H9 (cell line): ENCODE measurements at places on chromosomes 4 and X.

DNA sequence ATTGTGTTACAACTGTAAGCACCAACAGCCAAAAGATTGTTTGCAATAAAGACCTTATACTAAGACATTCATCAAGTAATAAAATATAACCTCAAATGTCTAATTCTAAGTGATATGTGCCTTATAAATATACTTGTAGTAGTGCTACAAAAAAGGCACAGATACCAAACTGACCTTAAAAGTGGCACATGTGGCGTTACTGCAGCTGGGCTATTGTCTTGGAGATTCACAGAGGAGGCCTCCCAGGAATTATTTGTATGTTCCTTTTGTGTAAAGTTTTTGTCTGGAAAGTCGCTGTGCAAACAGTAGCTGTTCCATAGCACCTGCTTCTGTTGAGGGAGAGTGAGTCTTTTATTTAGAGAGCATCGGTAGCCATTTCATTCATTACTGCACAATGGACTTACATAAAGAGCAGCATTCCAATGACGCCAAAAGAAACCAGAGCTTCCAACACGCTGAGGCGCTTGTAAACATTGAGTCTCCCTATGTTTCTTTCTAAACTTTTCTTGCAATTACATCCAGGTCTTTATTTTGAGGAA, 143.7 kb downstream of the RPA4 start:
- no peaks in the 10 kb centered on the region; the same call in 1 of the 2 replicates for H3K4me1 ChIP-seq
- DNase-seq: peak; percentile 35
- peaks cover 2% of the 10 kb centered on the region; the same call in 1 of the 2 replicates for H3K36me3 ChIP-seq

- H3K36me3 ChIP-seq: no peaks in the 10 kb centered on the region
- no peak overlapping the region for H3K27ac ChIP-seq
- no peak for DNase-seq
- H3K4me1 ChIP-seq: no peaks in the 10 kb centered on the region
- H3K27me3 ChIP-seq: no peaks in the 10 kb centered on the region
These were observed 1634.3 kb upstream of the ADGRL3 start for GRCh38 chr4:59565836-59566235.

- H3K4me3 ChIP-seq: no peak overlapping the region
- H3K27ac ChIP-seq: no peak overlapping the region
- no peaks in the 10 kb centered on the region for H3K4me1 ChIP-seq
- no peaks in the 10 kb centered on the region for H3K27me3 ChIP-seq
- no peaks in the 10 kb centered on the region for H3K36me3 ChIP-seq
- DNase-seq: no peak
These were observed 60.2 kb downstream of the KCNIP4 start for GRCh38 chr4:21888195-21888976.

GRCh38 chr4:101651778-101652177, 138.8 kb upstream of the BANK1 start:
- no peaks in the 10 kb centered on the region for H3K36me3 ChIP-seq
- no peak overlapping the region for H3K4me3 ChIP-seq
- no peaks in the 10 kb centered on the region; the same call in 1 of the 2 replicates for H3K4me1 ChIP-seq
- DNase-seq: no peak
- no peak overlapping the region for H3K27ac ChIP-seq

DNA sequence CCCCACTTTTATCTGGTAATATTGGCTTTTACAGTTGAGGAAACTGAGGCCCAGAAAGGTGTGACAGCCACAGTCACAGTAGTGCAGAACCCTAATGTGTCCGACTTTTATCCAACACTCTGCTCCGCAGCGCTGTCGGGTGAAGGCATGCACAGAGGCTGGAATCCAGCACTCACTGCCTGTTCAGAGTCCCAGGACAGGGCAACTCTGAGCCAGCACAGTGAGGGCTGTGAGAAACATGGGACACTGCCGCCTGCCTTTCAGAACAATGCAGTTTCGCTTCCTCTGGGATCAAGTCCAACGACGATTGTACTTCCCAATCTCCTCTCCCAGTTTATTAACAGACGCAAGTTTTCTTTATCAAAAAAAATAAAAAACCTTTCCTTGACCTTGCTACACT, 41.9 kb upstream of the PDGFRA start:
- H3K27ac ChIP-seq: no peak overlapping the region
- no peaks in the 10 kb centered on the region for H3K36me3 ChIP-seq
- no peaks in the 10 kb centered on the region for H3K27me3 ChIP-seq
- H3K4me1 ChIP-seq: no peaks in the 10 kb centered on the region
- no peak overlapping the region for H3K4me3 ChIP-seq

GRCh38 chr4:76872556-76872955, 25.4 kb downstream of the SOWAHB start:
- no peak for DNase-seq
- no peak overlapping the region for H3K4me3 ChIP-seq
- no peaks in the 10 kb centered on the region for H3K27me3 ChIP-seq
- H3K27ac ChIP-seq: no peak overlapping the region
- no peaks in the 10 kb centered on the region for H3K36me3 ChIP-seq
- no peaks in the 10 kb centered on the region; the same call in 1 of the 2 replicates for H3K4me1 ChIP-seq

GRCh38 chrX:154731184-154731583, 19.7 kb downstream of the GAB3 start:
- H3K4me1 ChIP-seq: peaks cover 2% of the 10 kb centered on the region; the same call in 1 of the 2 replicates
- DNase-seq: no peak
- H3K27ac ChIP-seq: no peak overlapping the region
- no peaks in the 10 kb centered on the region for H3K27me3 ChIP-seq
- H3K36me3 ChIP-seq: peaks cover 2% of the 10 kb centered on the region; the same call in 2 of the 3 replicates
- no peak overlapping the region for H3K4me3 ChIP-seq

- peak; percentile 31 for DNase-seq
- no peaks in the 10 kb centered on the region for H3K36me3 ChIP-seq
- H3K27me3 ChIP-seq: no peaks in the 10 kb centered on the region
- no peak overlapping the region for H3K27ac ChIP-seq
- no peaks in the 10 kb centered on the region for H3K4me1 ChIP-seq
These were observed 58.1 kb upstream of the PARM1 start for GRCh38 chr4:74874753-74875367.

GRCh38 chr4:41043465-41043864, 170.9 kb downstream of the APBB2 start:
- H3K27ac ChIP-seq: no peak overlapping the region
- no peaks in the 10 kb centered on the region for H3K27me3 ChIP-seq
- H3K4me3 ChIP-seq: no peak overlapping the region
- H3K36me3 ChIP-seq: peaks cover 12% of the 10 kb centered on the region
- no peak for DNase-seq
- H3K4me1 ChIP-seq: no peaks in the 10 kb centered on the region

- no peaks in the 10 kb centered on the region for H3K27me3 ChIP-seq
- H3K27ac ChIP-seq: no peak overlapping the region
- H3K4me3 ChIP-seq: no peak overlapping the region
- no peaks in the 10 kb centered on the region for H3K4me1 ChIP-seq
These were observed 182.8 kb upstream of the C1QTNF7 start for GRCh38 chr4:15245006-15245530.

DNA sequence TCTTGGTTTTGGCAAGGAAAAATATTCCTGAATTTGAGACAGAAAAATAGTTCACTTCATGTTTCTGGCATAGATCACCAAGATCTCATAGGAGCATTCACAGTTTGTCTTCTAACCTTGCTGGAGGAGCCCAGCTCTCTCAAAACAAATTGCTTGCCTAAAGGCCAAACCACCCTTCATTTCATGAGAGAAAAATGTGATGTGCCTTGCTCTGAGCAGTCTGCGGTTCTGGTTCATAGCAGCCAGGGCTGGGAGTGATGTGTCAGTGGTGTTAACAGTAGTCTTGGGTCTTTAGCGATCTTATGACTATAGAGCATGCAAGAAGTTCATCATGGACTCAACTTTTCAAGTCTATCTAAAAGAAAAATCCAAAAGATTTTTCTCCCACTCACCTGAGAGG, 183.3 kb downstream of the DCLK2 start:
- no peak for DNase-seq
- 0 out of 2 replicates have a peak, but pooled peaks cover 3% of the 10 kb centered on the region for H3K4me1 ChIP-seq
- H3K4me3 ChIP-seq: no peak overlapping the region
- no peaks in the 10 kb centered on the region for H3K36me3 ChIP-seq

DNA sequence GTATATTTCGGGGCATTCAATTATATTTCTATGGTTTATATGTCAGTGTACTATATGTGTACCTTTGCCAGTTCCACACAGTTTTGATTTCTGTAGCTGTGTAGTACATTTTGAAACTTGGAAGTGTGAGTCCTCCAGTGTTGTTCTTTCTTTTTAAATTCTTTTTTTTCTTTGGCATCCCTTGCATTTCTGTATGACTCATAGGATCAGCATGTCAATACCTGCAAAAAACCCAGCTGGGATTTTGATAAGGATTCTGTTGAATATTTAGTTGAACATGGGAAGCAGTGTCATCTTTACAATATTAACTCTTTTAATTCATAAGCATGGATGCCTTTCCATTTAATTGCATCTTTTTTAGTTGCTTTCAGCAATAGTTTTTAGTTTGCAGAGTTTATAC, 100.0 kb downstream of the SH3BGRL start:
- H3K4me1 ChIP-seq: no peaks in the 10 kb centered on the region
- 0 out of 2 replicates have a peak, but pooled peaks cover 3% of the 10 kb centered on the region for H3K36me3 ChIP-seq
- H3K27ac ChIP-seq: no peak overlapping the region
- H3K27me3 ChIP-seq: no peaks in the 10 kb centered on the region
- no peak overlapping the region for H3K4me3 ChIP-seq
- DNase-seq: no peak

DNA sequence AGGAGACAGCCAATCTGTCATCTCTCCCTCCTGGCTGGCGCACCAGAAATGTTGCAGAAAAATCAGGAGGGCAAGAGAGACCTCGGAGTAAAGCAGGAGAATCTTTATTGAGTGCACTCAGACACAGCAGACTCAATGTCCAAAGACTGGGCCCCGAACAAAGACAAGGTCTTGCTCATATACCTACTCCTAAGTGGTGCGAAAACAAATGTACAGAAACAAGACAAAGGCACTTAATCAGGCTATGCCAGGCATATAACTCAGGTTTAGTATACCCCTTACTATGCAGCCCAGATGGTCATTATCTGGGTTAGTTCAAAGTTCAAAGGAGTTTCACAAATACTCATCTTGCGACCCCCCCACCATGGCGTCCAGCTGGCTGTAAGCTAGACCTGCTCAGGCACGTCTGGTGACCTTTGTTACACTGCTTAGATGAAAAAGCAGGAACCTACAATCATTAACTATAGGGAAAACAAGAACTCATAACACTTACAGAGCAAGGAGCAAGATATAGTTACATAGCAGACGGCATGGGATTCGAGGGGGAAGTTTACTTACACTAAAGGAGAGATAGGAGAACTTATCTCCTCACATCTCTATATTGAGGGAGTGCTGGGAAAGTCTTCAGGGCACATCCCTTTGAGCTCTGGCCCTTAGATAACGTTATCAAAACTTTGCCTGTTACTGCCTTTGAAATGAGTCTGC, 27.5 kb downstream of the SULT1E1 start:
- H3K36me3 ChIP-seq: no peaks in the 10 kb centered on the region
- peaks cover 4% of the 10 kb centered on the region; the same call in 1 of the 2 replicates for H3K4me1 ChIP-seq
- H3K27ac ChIP-seq: no peak overlapping the region
- no peaks in the 10 kb centered on the region for H3K27me3 ChIP-seq

- H3K27me3 ChIP-seq: no peaks in the 10 kb centered on the region
- no peaks in the 10 kb centered on the region for H3K36me3 ChIP-seq
- no peaks in the 10 kb centered on the region for H3K4me1 ChIP-seq
- no peak overlapping the region for H3K27ac ChIP-seq
- no peak for DNase-seq
These were observed 119.1 kb downstream of the PAPSS1 start for GRCh38 chr4:107600983-107601382.

- no peaks in the 10 kb centered on the region for H3K4me1 ChIP-seq
- no peak overlapping the region for H3K27ac ChIP-seq
- H3K36me3 ChIP-seq: peaks cover 82% of the 10 kb centered on the region
- no peak overlapping the region for H3K4me3 ChIP-seq
These were observed 26.7 kb downstream of the SMARCA1 start for GRCh38 chrX:129496625-129497024.

DNA sequence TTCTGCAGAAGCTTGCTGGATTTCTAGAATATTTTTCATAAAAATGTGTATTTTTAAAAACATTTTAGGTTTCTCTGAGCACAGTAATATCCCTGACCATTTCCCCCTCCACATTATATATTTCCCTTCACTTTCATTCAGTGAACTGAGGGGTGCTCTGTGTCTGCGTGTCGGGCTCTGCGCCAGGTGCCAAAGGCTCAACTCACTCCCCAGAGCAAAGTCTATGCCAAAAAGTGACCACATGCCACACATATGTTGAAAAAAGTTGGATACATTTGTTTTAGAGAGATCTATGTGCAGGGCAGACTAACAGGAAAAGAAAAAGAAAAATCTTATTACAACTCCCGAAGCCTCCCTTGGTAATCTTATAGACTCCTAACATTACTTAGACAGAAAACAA, 233.7 kb downstream of the MGST2 start:
- H3K27ac ChIP-seq: no peak overlapping the region
- no peaks in the 10 kb centered on the region for H3K4me1 ChIP-seq
- H3K36me3 ChIP-seq: peaks cover 4% of the 10 kb centered on the region; the same call in 1 of the 2 replicates
- no peak for DNase-seq

DNA sequence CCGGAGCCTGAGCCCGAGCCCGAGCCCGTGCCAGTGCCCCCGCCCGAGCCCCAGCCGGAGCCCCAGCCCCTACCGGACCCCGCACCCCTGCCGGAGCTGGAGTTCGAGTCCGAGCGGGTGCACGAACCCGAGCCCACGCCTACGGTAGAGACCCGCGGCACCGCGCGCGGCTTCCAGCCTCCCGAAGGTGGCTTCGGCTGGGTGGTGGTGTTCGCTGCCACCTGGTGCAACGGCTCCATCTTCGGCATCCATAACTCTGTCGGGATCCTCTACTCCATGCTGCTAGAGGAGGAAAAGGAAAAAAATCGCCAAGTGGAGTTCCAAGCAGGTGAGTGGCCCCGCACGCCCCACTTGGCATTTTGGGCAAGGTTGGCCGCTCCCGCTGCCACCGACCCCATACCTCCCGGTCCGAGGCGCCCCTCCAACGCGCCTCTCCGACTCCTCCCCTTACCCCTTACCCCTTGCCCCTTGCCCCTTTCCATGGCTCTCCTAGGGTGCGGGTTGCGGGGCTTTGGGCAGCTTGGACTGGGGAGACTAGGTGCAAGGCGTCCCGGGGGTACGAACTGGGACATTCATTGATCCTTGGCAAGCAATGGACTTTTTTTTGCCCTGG, 553 bp downstream of the SLC16A2 start:
- H3K27ac ChIP-seq: no peak overlapping the region
- H3K36me3 ChIP-seq: peaks cover 7% of the 10 kb centered on the region
- H3K27me3 ChIP-seq: no peaks in the 10 kb centered on the region
- no peak for DNase-seq

- no peak overlapping the region for H3K27ac ChIP-seq
- H3K4me3 ChIP-seq: no peak overlapping the region
- no peaks in the 10 kb centered on the region for H3K27me3 ChIP-seq
- no peak for DNase-seq
These were observed 54.2 kb downstream of the SCD5 start for GRCh38 chr4:82744284-82744968.

DNA sequence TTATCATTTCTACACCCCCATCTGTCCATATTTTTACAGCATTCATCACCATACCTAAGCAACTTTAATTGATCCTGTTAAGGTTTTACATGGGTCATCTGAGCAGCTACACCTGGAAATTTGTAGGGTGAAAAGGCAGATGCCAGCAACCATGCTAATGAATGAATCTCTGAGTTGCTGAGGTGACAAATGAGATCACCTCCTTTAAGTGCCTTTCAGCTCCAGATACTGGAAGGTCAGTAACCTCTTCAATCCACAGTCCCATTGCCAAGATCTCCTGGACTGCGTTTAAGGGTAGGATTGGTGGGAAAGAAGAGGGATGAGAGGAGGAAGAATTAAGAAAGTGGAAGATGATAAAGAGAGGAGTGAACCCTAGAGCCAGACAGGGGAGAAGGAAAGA, 8.5 kb upstream of the BMP3 start:
- no peak overlapping the region for H3K27ac ChIP-seq
- no peaks in the 10 kb centered on the region for H3K36me3 ChIP-seq
- DNase-seq: no peak
- H3K4me3 ChIP-seq: no peak overlapping the region
- no peaks in the 10 kb centered on the region for H3K27me3 ChIP-seq
